ENCODE measurements at places on chromosomes 5 and 9.

- H3K4me1 ChIP-seq = no peaks in the 10 kb centered on the region
- DNase-seq = no peak
- H3K4me3 ChIP-seq = no peak overlapping the region
These were observed 124.3 kb upstream of the SLC24A2 start for GRCh38 chr9:19913151-19913550.

GRCh38 chr5:156615901-156616300 is 234.2 kb upstream of the PPP1R2B start:
- no peak overlapping the region for H3K4me3 ChIP-seq
- H3K36me3 ChIP-seq = peaks cover 13% of the 10 kb centered on the region
- no peaks in the 10 kb centered on the region for H3K4me1 ChIP-seq
- no peak for DNase-seq

DNA sequence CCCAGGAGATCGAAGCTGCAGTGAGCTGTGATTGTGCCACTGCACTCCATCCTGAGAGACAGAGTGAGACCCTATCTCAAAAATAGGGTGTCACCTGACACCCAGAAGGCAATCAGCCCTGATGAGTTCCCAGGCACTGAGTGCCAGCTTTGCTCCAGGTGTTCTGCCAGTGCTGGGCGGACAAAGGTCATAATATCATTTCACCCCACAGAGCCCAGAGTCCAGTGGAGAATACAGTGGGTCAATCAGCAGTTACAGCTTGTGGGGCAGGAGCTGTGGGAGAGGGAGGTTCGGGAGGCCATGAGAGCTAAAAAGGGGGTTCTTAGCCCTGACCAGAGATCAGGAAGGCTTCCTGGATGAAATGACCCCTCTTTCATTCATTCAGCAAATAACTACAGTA is 24.4 kb upstream of the SH3RF2 start:
- no peaks in the 10 kb centered on the region for H3K36me3 ChIP-seq
- peaks cover 20% of the 10 kb centered on the region for H3K4me1 ChIP-seq
- DNase-seq = no peak

DNA sequence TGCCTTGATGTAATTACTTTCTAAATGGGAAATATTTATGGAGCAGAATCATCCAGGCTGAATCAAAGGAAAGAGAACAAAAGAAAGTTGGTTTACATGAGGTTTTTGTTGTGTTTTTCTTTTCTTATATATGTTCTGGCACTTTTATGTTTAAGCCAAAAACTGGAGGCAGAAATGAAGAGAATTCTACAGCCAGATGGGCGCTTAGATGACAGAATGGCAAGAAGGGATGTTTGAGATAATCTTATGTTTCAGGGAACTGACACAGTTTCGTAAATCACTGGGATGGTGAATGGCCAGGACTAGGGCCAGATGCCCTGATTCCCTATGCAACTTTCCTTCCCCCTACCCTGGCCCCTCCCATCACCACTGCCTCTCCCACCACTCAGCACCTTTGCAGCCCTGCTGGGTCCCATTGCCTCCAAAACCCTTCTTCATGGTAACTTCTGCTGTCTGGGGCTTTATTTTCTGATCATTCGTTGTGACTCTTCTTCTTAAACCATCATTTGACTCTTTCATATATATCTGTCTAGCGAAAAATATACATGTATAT is 111.8 kb downstream of the EFNA5 start:
- no peaks in the 10 kb centered on the region for H3K27me3 ChIP-seq
- peaks cover 42% of the 10 kb centered on the region for H3K4me1 ChIP-seq
- peak overlapping the region; percentile 42 for H3K27ac ChIP-seq
- peak overlapping the region; percentile 2 for H3K4me3 ChIP-seq
- H3K36me3 ChIP-seq = peaks cover 6% of the 10 kb centered on the region

GRCh38 chr9:114389612-114390368 is 2.0 kb upstream of the AKNA start:
- H3K36me3 ChIP-seq = no peaks in the 10 kb centered on the region
- peak overlapping the region; percentile 60 for H3K27ac ChIP-seq
- no peak overlapping the region for H3K4me3 ChIP-seq
- no peaks in the 10 kb centered on the region for H3K27me3 ChIP-seq

GRCh38 chr9:21970800-21971640 is 23.2 kb downstream of the CDKN2A start:
- no peaks in the 10 kb centered on the region for H3K36me3 ChIP-seq
- no peak overlapping the region for H3K4me3 ChIP-seq
- no peak overlapping the region for H3K27ac ChIP-seq
- peaks cover 26% of the 10 kb centered on the region for H3K4me1 ChIP-seq
- H3K27me3 ChIP-seq = peaks cover 100% of the 10 kb centered on the region
- DNase-seq = peak; percentile 30

- H3K27ac ChIP-seq = no peak overlapping the region
- H3K36me3 ChIP-seq = no peaks in the 10 kb centered on the region
- peaks cover 3% of the 10 kb centered on the region for H3K27me3 ChIP-seq
- peaks cover 30% of the 10 kb centered on the region for H3K4me1 ChIP-seq
- no peak overlapping the region for H3K4me3 ChIP-seq
- DNase-seq = no peak
These were observed 97.5 kb downstream of the PIP5K1B start for GRCh38 chr9:68802525-68803015.

- H3K4me1 ChIP-seq = peaks cover 42% of the 10 kb centered on the region
- no peak for DNase-seq
- H3K27me3 ChIP-seq = peaks cover 26% of the 10 kb centered on the region
- H3K27ac ChIP-seq = no peak overlapping the region
- no peak overlapping the region for H3K4me3 ChIP-seq
These were observed 145.7 kb upstream of the SMIM23 start for GRCh38 chr5:171639966-171640365.

DNA sequence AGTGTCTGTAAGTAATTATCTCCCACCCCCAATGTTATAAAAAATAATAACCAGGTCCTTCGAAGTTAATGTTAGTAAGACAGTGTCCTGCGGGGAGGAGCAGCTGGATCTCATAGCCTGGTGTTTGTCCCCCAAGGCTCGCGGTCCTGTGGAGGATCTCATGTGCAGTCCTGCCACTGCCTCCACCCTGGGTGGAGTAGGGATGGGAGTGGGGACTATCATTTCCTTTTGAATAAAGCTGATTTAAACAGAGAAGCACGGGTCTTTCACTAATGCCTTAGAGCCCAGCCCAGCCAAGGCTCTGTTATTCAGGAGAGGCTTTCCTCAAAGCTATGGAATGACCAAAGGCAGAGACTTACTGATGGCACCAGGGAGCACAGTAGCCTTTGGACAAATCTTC is 40.2 kb downstream of the SUB1 start:
- DNase-seq = no peak
- no peaks in the 10 kb centered on the region for H3K36me3 ChIP-seq
- no peak overlapping the region for H3K27ac ChIP-seq
- peaks cover 16% of the 10 kb centered on the region for H3K27me3 ChIP-seq
- no peak overlapping the region for H3K4me3 ChIP-seq

GRCh38 chr5:132070460-132071337 is 2.9 kb upstream of the CSF2 start:
- peaks cover 9% of the 10 kb centered on the region for H3K4me1 ChIP-seq
- H3K27me3 ChIP-seq = peaks cover 4% of the 10 kb centered on the region
- H3K27ac ChIP-seq = no peak overlapping the region
- H3K36me3 ChIP-seq = no peaks in the 10 kb centered on the region

DNA sequence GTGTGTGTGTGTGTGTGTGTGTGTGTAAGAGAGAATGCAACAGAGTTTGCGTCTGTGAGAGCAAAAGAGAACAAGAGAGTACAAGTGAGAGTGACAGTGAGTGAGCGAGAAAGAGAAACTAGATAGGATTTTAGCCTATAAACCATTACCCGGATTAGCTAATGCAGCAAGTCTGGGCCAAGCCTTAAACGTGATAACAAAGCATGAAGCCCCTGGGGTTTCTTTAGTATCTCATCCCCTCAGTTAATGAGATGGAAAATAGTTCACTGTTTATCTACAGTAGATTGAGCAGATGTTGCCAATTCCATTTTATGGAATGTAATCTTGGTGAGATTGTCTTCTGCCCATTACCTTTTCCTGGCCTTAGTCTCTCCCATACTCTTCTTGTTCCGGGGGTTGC is 114.5 kb downstream of the MAT2B start:
- no peak overlapping the region for H3K4me3 ChIP-seq
- H3K27me3 ChIP-seq = peaks cover 5% of the 10 kb centered on the region
- H3K4me1 ChIP-seq = peaks cover 15% of the 10 kb centered on the region
- H3K36me3 ChIP-seq = no peaks in the 10 kb centered on the region
- H3K27ac ChIP-seq = peak overlapping the region; percentile 1

DNA sequence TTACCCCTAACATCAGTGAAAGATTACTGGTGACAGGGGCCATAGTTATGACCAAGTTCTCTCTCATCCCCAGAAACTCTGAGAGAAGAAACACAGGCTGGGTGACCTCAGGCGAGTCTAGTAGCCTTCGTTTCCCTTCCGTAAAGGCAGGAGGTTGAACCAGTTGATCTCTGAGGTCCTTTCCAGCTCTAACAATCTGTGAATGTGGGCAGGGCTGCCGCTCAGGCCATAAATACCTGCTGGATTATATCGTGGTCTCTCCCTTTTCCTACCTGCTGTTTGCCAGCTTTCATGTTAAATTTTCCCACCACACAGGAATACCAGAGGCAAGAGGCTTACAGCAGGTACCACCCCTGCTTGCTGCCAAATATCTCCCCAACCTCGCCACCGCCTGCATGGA is 357.5 kb downstream of the SH3GL2 start:
- no peaks in the 10 kb centered on the region for H3K4me1 ChIP-seq
- H3K27ac ChIP-seq = no peak overlapping the region
- DNase-seq = no peak

GRCh38 chr5:163660486-163660885 is 155.1 kb downstream of the MAT2B start:
- no peaks in the 10 kb centered on the region for H3K4me1 ChIP-seq
- no peak overlapping the region for H3K4me3 ChIP-seq
- H3K36me3 ChIP-seq = no peaks in the 10 kb centered on the region
- DNase-seq = no peak
- H3K27ac ChIP-seq = no peak overlapping the region

DNA sequence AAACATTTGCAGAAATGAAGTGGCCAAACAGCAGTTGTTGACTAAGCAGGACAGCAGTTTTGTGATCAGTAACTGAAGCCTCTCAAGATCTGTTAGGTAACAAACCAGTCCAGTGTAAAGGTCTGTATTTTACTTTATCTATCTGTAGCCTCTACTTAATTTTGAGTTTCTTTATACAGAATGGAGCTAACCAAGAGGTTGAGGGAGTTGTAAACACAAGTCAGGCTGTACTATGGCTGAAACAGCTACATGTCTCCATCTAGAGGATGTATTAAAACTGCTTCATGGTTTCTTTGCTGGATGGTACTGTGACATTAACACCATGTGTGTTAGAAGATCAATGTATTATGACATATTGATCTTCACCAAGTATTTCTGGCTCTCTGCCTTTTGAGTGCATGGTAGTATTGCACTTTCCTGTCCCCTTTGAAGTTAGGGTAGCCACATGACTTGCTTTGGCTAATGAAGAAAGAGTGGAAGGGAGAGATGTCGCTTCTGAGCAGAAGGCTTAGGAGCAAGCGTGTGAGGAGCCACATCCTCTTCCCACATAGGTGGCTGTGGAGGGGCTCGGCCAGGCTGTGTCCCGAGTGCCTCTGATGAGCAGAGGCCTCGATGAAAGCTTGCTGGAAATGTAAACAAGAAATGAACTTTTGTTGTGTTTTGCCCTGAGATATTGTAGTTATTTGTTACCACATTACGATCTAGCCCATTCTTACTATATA is 105.6 kb upstream of the PCA3 start:
- H3K36me3 ChIP-seq = no peaks in the 10 kb centered on the region
- peaks cover 27% of the 10 kb centered on the region for H3K4me1 ChIP-seq
- DNase-seq = no peak
- no peaks in the 10 kb centered on the region for H3K27me3 ChIP-seq
- no peak overlapping the region for H3K4me3 ChIP-seq

- peaks cover 16% of the 10 kb centered on the region for H3K4me1 ChIP-seq
- no peak within 1 kb of the TSS for H3K4me3 ChIP-seq
- DNase-seq = peak; percentile 8
- H3K36me3 ChIP-seq = no peaks in the 10 kb centered on the region
These were observed at the start of gene ESM1 for GRCh38 chr5:54985301-54986268. Gene ESM1, minus strand, starts transcription at chr5:54985593. Its CDS starts 76 bp downstream, at chr5:54985517.

DNA sequence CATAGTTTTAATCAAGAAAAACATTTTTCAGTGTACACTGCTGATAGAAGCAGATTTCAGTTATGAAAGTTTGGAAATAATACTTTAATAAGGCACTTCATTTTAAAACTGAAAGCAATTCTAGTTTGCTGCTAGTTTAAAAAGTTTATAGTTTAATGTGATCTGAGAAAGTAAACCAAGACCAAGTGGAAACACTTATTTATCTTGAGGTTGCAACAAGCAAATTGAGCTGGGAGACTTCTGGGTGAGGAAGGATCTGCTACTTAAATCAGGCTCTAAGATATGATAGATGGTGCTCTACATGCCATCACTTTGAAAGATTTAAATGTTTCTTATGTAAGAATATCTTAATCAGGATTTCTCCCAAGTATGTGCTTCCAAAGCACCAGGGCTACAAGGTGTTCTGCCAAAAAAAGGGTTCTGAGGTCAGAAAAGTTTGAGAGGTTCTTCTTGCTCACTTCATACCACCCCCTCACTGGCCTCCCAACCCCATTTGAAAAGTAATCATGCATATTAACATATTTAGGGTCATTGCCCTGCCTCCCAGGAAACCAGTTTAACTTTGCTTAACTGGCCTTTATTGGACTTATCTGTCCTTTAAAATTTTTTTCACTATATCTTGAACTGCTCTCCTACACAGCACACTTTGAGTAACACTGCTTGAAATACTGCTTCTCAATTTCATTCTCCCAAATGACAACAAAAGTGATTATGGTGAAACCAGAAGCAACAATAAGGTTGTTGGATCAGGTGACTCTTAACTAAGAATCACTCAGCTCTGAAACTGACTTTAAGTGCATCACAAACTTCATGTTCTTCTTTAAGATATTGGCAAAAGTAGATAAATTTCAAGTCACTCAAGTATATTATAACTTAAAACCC is 15.5 kb downstream of the SLC44A1 start:
- peaks cover 21% of the 10 kb centered on the region for H3K36me3 ChIP-seq
- peak overlapping the region; percentile 35 for H3K4me3 ChIP-seq
- DNase-seq = no peak
- peaks cover under 1% of the 10 kb centered on the region for H3K27me3 ChIP-seq
- peaks cover 47% of the 10 kb centered on the region for H3K4me1 ChIP-seq

- no peaks in the 10 kb centered on the region for H3K36me3 ChIP-seq
- no peak overlapping the region for H3K27ac ChIP-seq
- DNase-seq = no peak
- H3K4me1 ChIP-seq = peaks cover 26% of the 10 kb centered on the region
- no peaks in the 10 kb centered on the region for H3K27me3 ChIP-seq
- H3K4me3 ChIP-seq = no peak overlapping the region
These were observed 105.0 kb downstream of the ACER2 start for GRCh38 chr9:19513671-19514275.

DNA sequence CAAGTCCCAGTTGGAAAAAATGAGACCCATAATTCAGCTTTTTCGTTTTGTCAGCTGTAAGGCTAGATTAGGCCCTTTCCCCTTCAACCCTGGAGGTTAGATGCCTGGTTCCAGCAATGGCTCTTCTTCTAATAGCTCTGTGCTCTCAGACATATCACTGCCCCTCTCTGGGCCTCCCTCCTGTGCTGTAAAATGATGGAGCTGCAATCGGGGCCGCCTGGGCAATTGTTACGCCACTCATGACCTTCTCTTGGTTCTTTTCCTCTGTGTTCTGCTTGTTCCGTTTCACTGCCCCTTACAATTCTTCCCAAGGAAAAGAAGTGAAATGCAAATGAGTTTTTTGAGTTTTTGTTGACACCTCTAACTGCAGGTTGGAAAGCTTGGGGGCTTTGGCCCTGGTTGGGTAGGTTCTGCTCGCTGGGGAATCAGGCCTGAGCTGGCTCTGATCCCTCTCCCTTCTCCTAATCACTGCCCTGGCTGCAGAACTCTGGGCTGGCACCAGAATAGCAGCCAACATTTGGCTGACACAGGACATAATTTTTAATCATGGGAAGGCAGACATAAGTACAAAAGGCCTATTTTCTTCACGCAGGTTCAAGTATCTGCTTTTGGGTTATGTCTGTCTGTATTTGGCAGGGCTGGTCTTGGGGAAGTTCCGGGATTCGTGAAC is 110.9 kb downstream of the FOXD1 start:
- peak overlapping the region; percentile 53 for H3K4me3 ChIP-seq
- H3K27me3 ChIP-seq = peaks cover 7% of the 10 kb centered on the region
- no peak for DNase-seq
- H3K27ac ChIP-seq = peak overlapping the region; percentile 96

Data from nephron progenitor cell (in vitro differentiated cells).